ENCODE measurements at places on chromosomes 1 and 21.

DNA sequence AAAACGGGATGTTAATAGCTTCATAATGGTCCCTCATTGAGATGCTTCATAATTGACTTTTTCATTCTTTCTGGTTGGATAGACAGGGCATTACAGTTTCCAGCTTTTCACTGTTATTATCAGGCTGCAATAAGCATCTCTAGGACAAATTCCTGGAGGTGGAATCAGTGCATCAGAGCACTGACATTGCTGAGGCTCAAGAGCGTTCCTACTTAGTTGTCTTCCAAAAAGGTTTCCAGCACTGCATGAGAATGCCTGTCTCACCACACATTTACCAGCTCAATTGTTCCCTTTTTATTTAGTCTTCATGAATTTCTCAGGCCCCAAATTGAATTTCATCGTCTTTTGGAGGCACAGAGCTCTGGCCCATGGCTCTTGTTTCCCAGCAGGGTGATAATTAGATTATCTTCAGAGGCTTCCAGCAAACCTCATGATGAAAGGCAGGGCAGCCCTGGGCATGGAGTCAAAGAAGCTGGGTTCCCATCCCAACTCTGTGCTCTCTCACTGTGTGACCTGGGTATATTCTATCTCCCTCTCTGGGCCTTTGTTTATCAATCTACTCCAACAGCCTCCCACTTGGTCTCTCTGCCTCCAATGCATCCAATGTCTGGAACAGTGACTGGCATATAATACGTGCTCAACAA, 451.4 kb downstream of the PTPRU start:
- DNase-seq: no peak

- DNase-seq: no peak
Observed at GRCh38 chr1:178684542-178685000, 40.5 kb upstream of the RALGPS2 start.

DNA sequence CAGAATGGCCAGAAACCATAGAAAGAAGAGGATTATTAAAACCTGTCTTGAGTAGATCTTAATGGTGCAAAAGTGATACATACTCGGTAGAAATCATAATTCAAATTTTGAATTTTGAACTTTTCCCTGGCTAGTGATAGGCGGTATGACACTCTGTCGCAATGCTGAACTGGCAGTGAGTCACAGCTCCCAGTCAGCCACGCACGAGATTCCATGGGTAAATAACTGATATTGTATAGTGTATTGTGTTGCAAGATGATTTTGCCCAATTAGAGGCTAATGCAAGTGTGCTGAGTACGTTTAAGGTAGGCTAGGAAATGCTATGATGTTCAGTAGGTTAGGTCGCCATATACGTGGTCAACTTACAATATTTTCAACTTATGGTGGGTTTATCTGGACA, 207.0 kb downstream of the SIPA1L2 start:
- no peak for DNase-seq

GRCh38 chr21:41241341-41241740, 73.4 kb downstream of the BACE2 start:
- DNase-seq: no peak
